NCI-H1092 (cell line): ENCODE measurements at places on chromosomes 6 and 20.

DNA sequence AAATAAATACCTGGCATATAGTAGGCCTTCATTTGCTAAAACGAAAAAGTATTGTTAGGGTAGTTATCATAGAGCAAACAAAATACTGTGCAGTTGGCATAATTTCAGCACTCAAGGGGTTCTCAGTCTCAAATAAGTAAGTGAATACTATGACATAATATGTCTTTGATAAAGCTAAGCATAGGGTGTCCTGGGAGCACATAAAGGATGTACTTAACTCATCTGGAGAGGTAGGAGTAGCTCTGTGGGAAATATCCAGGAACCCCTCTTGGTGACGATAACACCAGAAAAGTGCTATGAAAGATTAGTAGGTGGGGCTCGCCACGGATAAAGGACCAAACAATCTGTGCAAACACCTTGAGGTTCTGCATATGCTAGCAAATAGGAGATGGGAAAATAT lies 23.2 kb downstream of the VNN1 start:
- no peak for DNase-seq

GRCh38 chr6:123909989-123910388 lies 106.3 kb downstream of the NKAIN2 start:
- peak; percentile 35 for DNase-seq

GRCh38 chr6:141946502-141946901 lies 186.2 kb upstream of the GJE1 start:
- no peak for DNase-seq

GRCh38 chr6:142827991-142828390 lies 117.0 kb downstream of the HIVEP2 start:
- no peak for DNase-seq

- no peak for DNase-seq
These were observed 216.5 kb upstream of the SSTR4 start for GRCh38 chr20:22818636-22819035.

DNA sequence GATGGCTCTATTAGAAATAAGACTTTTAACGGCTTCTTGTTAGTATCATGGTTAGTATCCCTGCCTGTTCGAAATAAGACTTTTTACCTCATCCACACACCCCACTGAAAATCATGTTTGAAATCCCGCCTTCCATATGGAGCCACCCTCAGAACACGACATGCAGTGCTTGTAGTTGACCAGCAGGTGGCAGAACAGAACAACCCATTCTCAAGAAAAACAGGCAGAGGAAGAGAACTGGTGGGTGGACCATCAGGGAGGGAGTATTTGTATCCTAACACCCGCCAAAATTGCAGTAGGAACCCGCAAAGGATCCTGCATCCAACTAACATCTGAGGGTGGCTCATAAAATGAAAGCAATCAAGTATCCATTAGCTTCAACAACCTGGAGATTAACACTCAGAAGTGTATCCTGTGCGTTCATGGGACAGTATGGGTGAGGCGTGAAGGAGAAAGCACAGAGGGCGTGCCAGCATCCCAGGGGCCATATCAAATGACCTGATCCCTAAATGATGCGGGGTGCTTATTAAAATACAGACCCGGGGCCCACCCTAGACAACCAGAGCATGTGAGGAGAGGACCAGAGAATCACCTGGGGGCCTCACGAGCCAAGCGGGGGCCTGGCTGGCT lies 89.6 kb upstream of the NHSL1 start:
- peak; percentile 20 for DNase-seq

- no peak for DNase-seq
These were observed 65.2 kb downstream of the CDC5L start for GRCh38 chr6:44452725-44453124.

DNA sequence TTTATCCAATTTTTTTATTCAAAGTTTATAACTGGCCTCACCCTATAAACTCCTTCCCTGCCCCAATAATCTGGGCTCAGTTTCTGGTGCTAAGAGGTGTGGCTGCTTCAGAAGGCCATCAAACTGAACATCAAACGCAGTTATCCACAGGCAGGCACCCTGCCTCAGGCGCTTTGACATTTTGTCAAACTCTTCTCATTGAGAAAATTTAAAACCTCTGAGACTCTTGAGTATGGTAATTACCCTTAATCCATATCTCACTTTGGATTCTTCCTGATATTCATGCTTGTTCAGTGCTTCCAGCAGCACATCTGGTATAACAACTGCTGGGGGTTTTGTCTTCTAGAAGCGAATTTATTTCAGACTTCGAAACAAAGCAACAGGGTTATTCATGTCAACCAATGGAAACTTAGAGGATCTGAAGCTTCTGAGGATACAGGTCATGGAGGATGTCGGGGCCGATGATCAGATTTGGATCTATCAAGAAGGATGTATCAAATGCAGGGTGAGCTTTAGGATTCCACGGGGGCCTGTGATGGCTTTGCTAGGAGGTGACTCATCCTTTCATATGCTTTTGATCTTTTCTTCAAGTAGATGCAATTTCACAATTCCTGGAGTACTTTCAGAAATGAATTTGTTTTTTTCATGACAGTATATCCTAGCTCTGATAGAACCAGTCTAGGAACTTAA lies 68.2 kb downstream of the RTN4IP1 start:
- DNase-seq: no peak

DNA sequence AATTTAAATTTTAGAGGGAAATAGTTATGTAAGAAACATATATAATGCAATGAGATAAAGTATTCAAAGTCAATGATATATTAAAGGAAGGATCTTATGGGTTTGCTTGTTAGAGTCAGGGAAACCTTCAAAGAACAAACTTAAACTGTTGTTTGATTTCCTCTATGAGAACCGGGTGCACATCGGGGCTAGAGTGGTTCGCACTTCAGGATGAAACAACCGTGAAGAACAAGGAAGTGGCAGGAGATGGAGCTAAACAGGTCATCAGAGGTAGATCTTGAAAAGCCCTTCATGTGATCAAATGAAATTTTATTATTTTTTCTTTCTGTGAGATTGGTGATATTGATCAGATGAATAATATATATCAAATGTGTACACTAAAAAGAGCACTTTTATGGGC lies 951.9 kb upstream of the FLRT3 start:
- DNase-seq: no peak

GRCh38 chr20:8647961-8648441 lies 420.9 kb upstream of the PLCB4 start:
- DNase-seq: no peak

DNA sequence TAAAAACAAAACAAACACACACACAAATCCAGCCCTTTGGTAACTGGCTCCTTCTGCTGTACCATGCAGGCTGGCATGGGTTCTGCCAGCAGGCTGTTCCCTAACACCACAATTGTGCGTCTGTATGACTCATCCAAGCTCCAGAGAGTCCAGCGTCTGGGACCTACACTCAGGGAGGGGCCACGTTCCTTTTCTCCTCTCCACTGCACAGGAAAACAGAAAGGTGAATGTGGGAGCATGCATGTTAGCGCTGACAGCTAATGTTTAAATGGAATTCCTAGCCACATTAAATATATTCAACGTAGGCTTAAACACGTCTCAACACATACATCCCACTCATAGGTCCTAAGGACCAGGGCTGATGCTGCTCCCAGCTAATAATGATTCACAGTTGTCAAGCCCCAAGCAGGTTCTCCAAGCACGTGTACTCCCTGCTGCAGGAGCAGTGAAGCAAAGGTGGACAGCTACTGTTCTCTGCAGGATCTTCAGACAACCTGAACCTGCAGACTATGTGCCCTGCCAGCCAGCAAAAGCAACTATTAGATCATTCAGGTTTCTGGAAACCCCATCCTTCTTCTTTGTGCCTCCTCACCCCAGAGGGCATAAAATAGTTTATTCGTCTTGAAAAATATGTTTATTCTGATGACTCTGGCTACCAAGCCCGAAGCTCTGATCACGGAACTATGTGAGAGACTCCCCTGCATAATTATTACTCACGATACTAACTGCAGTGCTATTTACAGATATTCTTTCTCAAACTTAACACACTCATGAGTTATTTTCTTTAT lies 20.9 kb downstream of the MAP1LC3A start:
- DNase-seq: no peak

GRCh38 chr6:47144306-47144705 lies 102.2 kb upstream of the ADGRF1 start:
- no peak for DNase-seq

DNA sequence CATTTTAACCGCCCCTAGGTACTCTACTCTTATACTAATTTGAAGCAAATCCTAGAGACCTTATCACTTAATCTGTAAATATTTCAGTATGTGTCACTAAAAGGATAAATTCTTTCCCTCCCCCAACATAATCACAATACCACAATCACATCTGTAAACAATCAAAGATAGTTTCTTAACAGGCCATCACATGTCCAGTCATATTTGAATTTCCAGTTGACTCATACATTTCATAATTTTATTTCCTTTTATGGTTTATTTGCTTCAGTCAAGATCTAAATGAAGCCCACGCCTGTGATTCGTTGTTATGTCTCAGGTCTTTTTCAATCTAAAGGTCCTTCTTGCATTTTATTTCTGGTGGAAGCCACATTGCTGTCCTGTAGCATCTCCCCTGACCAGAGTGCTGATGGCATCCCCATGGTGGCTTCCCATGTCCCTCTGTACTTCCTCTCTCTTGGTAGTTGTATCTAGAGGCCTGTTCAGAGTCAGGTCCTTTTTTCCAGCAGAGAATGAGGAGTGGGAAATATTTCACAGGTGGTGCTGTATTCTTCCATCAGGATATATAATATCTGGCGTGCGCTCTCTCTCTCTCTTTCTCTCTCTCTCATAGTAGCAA lies 128.6 kb upstream of the SLC22A23 start:
- DNase-seq: no peak

GRCh38 chr20:9261781-9262180 lies 192.9 kb downstream of the PLCB4 start:
- no peak for DNase-seq

DNA sequence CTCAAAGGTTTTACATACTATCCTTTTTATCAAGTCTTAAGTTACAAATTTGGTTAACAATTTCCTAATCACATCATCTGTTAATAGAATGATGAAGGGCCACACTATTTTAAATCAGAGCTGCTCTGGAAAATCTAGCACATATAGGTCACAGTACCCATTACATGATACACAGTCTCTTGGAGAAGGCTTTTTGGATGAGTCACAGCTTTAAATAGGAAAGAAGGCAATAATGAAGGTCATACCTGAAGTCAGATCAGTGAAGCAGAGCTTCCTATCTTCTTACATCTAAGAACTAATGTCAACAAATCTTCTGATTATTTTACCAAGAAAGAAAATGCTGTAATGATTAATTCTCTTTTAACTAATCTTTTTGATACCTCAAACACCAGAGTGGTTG lies 248.5 kb downstream of the BTBD9 start:
- no peak for DNase-seq

- no peak for DNase-seq
These were observed 132.1 kb upstream of the CNR1 start for GRCh38 chr6:88298066-88298845.

- no peak for DNase-seq
These were observed 37.7 kb downstream of the FOXO3 start for GRCh38 chr6:108598305-108598863.

DNA sequence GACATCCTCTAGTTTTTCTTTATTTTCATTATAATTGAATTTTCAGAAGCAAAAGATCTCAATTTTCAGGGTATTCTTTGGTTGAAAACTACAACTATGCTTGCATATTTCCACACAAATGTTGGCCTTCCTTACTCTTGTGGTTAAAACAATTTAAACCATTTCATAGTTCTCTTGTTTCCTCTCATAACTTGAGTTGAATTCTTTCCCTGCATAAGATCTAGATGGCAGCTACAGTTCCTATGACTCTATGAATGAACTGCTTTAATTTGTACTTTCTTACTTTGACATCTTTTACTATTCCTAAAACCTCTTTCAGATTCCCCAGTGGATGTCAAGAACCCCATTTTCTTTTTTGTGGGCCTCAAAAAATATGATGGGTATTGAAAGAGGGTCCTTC lies 564.5 kb downstream of the NKAIN2 start:
- no peak for DNase-seq

GRCh38 chr6:118669561-118669960 lies 18.2 kb upstream of the CEP85L start:
- DNase-seq: no peak

DNA sequence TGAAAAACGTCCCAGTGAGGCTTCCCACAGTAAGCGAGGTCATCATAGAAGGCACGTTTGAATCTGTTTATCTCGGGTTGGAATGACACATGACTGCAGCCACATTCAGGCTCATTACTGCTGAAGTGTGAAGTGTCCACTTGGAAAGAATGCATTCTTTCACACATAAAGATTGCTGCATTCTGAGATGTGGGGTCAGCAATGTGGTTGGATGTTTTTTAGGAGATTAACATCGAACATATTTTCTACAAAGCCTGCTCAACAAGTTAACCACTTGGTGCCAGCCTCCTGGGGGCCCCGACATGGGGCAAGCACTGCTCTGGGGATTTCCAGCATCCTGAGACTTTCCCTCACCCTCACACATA lies 79.9 kb downstream of the BMP6 start:
- DNase-seq: no peak

- DNase-seq: no peak
These were observed 2.6 kb downstream of the FASTKD5 start for GRCh38 chr20:3156811-3157619.

- DNase-seq: no peak
These were observed 845 bp downstream of the ZMYND8 start for GRCh38 chr20:47355489-47356219.

GRCh38 chr6:81864124-81864523 lies 111.6 kb upstream of the TENT5A start:
- DNase-seq: no peak

GRCh38 chr6:167472880-167473279 lies 148.0 kb downstream of the TTLL2 start:
- DNase-seq: no peak

- DNase-seq: no peak
These were observed 162.8 kb downstream of the ZFAND3 start for GRCh38 chr6:37982317-37982716.

DNA sequence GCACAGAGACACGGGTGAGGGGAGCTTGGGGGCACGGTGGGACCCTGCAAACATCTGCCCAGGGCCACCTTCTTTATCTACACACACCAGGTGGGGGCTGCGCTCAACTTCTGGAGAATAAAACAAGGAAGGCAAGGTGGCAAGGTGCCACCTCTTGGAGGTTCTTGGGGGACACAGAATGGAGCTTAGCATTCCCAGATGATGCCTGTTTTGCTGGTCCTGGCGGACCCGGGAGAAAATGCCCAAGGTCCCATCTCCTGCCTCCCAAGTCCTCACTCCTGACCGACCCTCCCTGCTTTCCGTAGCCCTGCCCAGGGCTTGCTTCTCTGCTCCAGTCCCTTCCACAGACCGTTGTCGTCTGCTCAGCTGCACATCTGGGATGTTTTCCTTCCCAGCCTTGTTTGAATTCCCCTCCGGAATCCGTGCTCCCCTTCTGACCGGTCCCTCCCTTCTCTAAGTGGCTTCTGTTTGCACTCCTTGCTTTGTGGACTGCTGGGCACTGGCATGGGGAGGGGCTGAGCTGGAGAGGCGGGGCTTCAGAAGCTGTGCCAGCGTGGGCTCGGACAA lies 13.1 kb downstream of the ITPR3 start:
- DNase-seq: no peak

DNA sequence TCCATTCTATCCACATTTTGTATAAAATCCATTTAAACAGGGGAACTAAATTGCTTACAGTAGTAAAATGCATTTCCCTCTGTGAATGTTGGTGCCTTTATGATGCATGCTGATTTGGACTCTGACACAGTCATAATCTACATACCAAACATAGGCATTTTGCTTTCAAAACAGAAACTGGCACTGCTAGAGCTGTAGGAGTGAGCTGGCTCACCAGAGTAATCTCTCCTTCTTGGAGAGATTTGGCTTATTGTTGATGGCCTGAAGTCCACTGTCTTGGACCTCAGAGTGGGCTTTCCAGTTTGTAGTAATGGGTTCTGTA lies 363.2 kb upstream of the FLRT3 start:
- DNase-seq: no peak
